ENCODE measurements at places on chromosomes 16 and 17.
A peak's percentile ranks its signal among the peaks of the same experiment; 100 is the strongest.

GRCh38 chr17:67577429-67578141 is 140.2 kb upstream of the NOL11 start:
- no peak for DNase-seq

DNA sequence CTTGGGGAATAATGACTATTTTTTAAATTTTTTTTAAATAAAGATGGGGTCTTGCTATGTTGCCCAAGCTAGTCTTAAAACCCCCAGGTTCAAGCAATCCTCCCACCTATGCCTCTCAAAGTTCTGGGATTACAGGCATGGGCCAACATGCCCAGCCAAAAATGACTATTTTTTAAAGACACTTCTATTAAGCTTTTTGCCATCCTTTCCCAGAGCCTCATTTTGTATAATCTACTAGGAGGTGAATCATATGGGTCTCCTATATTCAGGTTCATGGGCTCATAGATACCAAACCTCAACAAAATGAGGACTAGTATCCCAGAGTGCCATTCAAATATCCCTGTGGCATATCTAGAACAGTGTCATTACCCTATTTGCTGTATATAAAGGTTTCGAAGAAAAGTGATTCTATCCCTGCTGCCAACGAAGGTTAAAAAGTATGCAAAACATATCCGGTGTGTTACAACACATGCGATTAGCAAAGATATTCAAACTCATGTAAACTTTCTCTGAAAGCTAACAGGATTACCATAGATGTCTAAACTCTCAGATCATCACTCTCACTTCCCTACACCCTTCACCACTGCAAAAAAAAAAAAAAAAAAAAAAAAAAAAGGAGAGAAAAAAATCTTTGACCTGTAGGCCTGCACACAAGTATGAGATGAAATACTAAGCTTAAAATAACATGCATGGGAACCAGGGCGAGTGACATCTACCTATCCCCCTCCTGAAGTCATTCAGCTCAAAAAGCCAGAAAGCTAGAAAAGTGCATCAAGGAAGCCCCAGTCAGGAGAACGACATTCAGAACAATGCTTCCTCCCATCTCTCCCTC is 23.5 kb downstream of the XPO6 start:
- peak; percentile 65 for DNase-seq

- peak; percentile 88 for DNase-seq
Observed at GRCh38 chr17:70405492-70406220, 236.3 kb downstream of the KCNJ2 start.

DNA sequence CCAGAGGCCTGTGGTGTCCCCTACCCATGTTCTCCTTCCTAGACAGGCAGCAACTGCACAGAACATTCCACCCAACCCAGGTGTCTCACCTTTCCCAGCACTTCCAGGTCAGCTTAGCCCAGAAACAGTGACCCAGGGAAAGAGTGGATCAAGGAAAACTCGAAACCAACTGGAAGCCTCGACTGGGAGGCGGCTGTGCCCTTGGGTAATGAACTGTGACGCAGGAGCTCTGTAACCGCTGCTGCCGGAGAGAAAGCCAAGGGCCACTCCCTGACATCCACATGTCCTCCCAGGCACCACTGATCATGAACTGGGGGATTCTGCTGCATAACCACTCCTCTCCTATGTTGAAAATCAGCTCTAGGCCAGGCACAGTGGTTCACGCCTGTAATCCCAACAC is 34.4 kb downstream of the WDR59 start:
- no peak for DNase-seq

GRCh38 chr16:11114366-11115164 is 141.4 kb downstream of the SOCS1 start:
- peak; percentile 46 for DNase-seq

DNA sequence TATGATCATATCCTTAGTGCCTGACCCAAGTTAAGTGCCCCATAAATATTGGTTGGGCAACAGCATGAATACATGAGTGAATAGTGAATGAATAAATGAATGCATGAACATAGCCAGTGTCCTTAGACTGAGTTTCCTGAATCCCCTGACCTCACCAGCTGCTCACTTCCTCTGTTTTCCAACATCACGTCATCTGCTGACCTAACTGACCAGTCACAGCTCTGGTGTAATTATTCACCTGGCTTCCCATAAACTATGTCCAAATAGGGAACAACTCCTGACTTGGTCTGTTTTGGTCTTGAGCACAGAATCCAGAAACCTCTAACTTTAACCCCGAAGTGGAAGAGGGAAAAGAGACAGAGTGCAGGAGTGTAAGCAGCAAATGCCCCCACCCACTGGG is 83.4 kb downstream of the ASIC2 start:
- no peak for DNase-seq

- peak; percentile 29 for DNase-seq
Observed at GRCh38 chr17:51056813-51057510, 63.7 kb downstream of the SPAG9 start.

DNA sequence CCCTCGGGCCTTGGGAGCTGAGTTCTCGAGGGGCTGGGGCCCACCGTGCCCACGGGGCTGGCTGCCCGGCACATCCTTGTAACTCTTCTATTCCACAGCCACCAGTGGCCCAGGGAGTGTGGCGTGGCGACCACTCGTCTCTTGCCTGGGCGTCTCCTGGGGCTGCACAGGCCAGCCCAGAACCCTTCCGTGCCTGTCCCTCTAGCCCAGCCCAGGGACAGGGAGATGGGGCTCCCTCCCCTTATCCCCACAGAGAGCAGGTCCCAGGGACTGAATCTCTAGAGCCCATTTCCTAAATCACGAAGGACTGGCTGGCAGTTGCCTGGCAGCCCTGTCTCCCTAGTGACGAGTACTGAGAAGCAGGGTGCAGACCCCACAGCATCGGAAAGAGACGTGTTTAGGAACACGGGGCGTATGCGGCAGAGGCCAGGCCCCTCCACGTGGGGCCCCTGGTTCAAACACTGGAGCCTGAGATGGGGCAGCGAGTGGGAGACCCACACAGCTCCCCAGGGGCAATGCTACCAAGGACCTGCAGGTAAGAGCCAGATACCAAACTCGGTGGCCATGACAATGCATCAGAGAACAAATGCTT is 51.0 kb downstream of the TIMM22 start:
- no peak for DNase-seq

GRCh38 chr17:80785477-80786178 is 206.0 kb upstream of the CHMP6 start:
- DNase-seq = no peak

- DNase-seq = peak; percentile 90
Observed at GRCh38 chr17:76501018-76501826, at the start of gene RHBDF2. Gene RHBDF2, minus strand, starts transcription at chr17:76501423. Its CDS starts 19,899 bp downstream, at chr17:76481524.

- DNase-seq = no peak
Observed at GRCh38 chr17:1552932-1553331, 9.7 kb downstream of the PITPNA start.

Measured in inflammatory macrophage (primary cell).